ENCODE measurements at places on chromosomes 1 and 21.

- DNase-seq, result no peak
These were observed 13.7 kb upstream of the C1orf21 start for GRCh38 chr1:184373155-184373554.

DNA sequence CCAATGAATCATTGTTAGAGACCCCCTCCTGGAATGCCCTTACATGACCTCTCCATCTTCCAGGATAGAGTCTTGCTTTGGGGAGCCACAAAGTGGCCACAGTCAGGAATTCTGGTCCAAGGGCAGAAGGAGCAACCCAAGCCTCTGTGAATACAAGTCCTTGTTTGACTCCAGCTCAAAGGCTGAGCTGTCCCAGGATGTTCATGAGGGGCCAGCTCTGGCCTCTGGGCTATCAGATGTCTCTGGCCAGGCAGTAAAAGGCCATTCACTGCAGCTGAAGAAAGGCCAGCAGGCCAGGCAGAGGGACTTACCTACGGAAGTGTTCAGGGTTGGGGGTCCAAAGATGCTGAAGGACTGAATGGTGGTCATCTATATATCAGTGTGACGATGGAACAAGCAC, 98.3 kb upstream of the IPO9 start:
- DNase-seq, result no peak

DNA sequence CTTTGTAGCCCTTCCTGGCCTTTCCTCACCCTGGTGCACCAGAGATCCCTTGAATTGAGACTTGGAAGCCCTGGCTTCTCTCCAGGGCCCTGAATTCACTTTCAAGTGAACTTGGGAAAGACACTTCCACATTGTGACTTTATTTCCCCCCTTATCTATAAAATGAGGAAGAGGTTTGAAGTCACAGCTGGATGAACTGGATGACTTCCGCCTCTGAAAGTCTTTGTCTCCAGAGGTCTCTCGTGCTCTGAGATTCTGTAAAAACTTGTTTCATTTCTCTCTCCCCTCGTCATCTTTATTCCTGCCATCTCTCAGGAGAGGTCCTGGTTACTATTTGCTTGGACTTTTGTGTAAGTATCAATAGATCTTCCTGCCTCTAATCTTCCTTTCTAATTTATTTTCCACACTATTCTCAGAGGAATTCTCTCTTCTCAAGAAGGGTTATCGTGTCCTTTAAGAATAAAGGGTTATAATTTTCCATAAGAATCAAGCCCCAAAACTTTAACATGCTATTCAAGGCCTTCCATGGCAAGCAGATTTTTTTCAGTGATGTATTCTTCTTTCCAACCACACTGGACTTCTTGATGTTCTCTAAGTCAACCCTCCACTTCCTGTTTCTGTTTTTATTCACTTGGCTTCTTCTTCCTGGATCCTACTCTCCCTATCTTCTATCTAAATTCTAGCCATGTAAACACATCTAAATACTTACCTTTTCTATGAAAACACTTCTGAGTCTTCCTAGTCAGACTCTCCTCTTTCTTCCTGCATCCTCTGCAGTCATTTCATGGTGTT, 6.5 kb upstream of the RPTN start:
- no peak for DNase-seq

DNA sequence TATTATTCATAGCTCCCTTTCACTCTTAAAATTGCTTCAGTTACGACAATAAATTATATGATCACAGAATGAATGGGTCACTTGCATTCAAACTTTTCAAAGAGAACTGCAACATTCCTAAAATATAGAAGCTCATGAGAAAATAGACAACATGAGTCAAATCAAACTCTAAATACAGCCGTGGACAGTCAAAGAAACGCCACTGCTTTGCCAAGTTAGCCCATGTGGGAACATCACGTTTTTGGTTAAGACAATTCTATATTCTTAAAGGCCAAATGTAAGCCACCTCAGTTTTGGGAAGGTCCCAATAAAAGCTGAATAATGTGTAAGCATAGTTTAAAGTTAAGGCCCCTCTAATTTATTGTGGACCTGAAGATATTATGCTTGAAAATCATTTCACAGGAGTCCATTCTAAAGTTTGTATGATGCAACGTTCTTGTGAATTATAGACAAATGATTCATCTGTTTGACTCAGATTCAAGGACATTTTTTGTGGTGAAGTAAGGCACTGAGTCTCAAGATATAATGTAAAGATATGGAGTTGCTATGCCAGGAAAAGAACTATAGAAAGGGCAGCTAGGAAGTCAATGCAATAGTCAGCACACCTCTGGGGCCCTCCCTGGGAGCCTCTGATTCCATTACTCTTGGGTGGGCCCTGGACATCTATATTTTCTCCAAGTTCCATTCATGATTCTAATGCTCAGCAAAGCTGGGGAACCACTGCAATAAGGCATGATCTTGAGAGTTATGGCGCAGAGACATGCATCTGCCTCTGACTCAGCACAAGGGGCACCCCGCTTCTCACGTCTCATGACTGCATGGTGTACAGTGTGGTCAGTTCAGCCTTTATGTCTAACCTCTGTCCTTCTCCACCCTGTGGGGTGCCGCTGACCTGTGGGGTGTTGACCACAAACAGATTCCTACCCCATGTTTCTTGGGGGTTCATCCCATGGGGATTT, 33.9 kb downstream of the ETS2 start:
- DNase-seq, result peak; percentile 56

DNA sequence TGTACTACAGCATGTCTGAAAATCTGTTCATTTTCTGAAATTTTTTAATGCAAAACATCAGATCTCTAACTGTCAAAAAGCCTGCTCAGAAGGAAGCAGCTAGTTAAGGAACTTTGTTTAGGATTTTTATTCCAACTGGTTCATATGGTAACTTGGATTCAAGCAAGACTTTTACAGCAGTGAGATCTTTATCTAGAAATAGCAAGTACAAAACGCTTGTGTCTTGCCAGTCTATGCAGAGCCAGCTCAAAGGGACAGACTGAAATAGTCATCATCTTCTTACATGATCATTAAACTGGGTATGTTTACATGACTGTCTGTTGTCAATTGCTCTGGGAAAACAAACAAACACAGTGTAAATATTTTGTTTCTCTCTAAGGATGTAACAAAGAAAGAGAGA, 37.6 kb downstream of the DDAH1 start:
- DNase-seq, result no peak

GRCh38 chr1:201147396-201148015, 6.8 kb downstream of the TMEM9 start:
- no peak for DNase-seq

GRCh38 chr1:235108876-235109275, 19.8 kb downstream of the TOMM20 start:
- DNase-seq, result no peak

DNA sequence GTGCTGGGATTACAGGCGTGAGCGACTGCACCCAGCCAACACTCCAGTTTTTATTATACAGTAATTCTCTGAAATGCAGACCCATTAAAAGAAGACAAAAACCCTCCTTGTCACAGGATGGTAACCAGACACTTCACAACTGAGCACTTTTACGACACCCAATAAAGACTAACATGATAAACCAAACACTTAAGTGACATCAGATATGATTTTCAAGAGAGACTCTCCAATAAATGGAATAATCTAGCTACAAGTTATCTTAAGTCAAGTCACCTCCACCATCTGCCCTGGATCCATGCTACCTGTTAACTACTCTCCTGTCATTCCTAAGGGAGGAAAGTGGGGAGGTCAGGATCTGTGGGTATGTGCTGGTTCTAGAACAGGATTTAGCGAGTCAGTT, 5.6 kb downstream of the GNG12 start:
- no peak for DNase-seq

GRCh38 chr1:232302376-232303221, 327.3 kb downstream of the SIPA1L2 start:
- DNase-seq, result no peak

- no peak for DNase-seq
These were observed 97.3 kb upstream of the DPT start for GRCh38 chr1:168826269-168826668.

DNA sequence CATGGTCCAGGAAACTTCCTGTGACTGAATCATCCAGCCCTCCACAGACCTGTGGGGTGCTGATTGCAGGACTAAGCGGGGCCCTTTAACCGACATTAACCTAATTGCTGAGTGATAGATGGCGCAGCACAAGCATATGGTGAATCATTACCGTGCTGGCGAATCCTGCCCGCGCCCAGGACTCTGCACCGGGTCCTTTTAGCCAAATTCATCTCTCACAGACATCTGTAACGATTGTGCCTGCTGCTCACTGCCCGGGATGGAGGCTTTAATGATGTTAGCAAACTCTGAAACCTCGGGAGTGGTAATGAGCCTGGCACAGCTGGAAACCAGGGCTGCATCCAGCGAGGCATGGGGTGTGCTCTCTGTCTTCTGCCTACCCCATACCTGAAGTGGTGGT, 147.3 kb upstream of the CD34 start:
- DNase-seq, result no peak

GRCh38 chr21:36738489-36739126, 39.7 kb downstream of the SIM2 start:
- no peak for DNase-seq

DNA sequence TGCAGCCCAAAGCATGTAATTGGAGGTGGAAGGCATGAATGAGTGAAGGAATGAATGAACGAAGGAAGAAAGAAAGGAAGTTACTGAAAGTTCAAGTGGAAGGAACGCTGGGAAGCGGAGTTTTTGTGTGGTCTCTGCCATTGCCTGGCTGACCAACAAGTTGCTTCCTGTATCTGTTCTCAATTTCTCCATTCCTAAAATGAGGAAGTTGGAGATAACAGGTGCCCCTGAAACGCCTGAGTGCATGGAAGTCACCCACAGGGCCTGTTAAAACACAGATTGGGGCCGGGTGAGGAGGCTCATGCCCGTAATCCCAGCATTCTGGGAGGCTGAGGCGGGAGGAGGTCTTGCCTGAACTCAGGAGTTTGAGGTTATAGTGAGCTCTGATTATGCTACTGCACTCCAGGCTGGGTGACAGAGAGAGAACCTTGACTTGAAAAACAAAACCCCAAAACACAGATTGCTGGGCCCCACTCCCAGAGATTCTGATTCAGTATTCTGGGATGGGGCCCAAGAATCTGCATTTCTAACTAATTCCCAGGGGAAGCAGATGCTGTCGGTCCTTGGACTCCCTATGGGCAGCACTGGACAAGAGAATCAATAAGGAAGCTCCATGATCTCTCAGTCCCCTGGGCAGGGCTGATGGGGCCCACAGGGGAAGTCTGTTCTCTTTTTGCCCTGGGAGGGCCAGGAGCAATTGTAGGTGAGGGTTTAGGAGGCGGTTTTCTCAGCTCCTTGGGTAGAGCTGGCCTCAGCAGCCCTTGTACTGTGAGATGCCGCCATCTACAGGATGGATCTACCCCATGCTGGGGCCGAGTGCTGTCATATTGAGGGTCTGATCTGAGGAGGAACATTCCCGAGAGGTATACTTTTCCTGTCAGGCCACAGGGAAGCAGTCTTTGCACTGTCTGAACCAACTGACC, 3.3 kb upstream of the CNR2 start:
- peak; percentile 41 for DNase-seq
